Osteocyte (in vitro differentiated cells): ENCODE measurements at places on chromosomes 11 and 22.

DNA sequence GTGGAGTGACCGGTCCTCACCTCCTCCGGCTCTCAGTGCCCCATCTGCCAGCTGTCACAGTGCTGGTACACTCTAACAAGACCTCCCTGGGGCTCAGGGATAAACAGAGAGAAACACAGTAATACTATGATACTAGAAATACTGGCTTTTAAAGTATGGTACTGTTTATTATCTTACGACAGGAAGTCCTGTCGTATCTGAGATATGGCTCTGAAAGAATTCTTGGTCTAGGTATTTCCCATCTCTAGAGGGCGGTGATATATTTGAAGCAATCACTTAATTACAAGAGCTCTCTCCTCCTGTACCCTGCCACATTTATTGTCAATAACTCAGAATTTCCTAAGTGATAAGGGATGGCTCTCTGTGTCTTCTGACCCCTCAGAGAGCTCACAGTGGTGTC is 119.1 kb downstream of the RRM1 start:
- DNase-seq, result no peak

DNA sequence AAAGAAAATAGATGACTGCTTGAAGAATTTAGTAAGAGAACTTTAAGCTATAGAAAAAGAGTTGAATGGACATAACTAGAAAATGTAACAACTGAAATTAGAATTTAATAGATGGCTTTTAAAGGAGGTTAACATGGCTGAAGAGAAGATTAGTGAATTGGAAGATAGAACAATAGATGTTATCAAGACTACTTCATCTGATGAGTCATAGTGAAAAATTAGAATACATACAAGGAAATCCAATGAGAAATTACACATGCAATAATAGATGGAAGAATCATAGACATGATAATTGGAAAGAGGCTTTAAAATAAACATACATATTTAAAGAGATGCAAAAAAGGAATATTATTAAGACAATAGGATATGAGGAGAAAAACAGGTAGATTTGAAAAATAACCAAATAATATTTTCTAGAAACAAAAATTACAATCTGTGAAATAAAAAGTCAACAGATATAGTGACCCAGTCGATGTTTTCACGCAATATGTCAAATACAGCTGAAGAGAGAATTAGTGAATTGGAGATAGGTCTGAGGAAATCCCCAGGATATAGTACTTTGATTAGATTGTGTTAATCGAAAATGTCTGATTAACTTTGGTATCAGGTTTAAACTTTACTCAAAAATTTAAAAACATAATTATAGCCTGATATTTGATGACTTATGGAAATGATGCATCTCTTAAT is 28.2 kb downstream of the CAT start:
- no peak for DNase-seq

DNA sequence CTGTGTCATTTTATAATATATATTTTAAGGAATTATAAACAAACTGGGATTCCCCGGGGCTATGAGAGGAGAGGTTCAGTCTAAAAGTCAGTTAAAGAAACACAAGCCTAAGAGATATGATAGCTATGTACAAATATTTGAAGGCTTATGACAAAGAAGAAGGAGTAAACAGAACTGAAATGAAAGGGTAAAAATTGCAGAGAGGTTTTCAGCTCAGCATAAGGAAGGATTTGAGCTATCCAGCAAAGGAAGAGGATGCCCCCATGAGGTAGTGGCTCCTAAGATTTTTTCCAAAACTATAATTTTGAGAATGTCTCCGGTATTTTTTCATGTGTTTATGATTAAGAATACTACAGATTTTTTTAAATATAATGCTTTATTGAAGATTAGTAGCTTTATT is 57.9 kb upstream of the ANGPTL5 start:
- no peak for DNase-seq

DNA sequence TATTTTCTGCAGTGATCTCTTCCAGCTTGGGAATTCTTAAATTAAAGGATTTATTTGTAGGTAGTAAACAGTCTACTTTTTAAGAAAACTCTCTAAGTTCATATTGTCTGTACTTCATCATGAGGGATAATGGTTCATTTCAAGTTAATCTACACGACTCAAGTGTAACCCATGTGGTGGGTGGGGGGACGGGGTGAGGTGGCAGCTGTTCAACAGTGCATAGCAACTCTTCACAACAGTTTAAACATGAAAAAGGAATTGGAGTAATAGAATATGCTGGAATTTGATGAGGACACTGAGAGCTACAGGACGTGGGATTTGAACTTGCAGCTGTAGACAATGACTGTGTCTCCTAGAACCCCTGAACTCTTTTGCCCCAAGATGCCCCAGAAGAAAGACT is 20.8 kb downstream of the BARX2 start:
- no peak for DNase-seq

- DNase-seq, result no peak
Observed at GRCh38 chr11:21537980-21538379, 654.9 kb upstream of the ANO5 start.

DNA sequence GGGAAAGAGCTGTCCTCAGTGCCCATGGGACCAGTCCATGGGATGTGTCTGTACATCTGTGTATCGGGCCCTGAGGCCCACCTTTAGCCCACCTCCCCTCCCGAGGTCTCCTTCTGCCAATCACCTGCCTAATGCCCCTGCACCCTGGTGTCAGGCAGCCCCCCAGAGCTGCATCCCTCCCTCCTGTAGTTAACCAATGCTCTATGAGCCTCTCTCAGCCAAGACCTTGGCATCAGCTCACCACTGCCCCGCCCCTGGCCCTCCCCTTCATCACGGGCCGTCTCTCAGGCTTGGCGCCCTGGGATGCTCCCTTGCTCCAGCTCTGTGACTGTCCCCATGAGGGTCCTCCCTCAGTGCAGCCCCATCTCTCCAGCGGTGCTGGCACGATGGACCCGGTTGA is 18.5 kb downstream of the MGAT3 start:
- no peak for DNase-seq

DNA sequence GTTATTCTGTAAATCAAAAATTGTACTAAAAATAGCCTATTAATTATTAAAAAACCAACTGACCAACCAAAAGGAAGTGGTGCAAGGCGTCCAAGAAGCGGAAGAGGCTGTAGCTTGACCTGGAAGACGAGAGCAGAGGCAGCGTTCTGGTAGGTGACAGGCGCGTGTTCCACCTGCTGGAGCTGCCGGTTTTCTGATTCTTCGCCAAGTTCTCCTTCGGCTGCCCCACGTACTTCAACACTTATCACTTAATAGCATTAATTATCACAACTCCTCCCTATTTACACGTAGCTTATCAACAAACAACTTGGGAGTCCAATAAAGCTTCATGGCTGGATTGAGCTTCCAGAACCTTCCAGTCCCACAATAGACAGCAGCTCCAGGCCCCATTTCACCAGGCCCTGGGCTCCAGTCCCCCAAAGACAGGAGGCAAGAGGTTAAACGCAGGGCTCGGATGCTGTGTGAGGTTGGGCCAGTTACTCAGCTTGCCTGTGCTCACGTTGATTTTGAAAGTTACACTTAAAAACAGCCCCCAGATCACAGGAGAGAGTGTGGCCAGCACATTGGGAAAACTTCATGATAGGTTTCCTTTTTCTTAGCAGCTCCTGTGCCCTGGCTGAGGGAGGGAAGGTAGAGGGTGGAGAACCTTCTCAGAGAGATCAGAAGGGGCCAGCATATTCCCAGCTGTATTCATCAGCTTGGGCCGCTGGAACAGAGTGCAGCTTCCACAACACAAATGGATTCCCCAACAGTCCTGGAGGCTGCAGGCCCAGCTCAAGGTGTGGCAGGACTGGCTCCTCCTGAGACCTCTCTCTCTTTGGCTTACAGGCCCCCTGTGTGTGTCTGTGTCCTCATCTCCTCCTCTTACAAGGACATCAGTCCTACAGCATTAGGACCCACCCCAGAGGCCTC is 54.2 kb upstream of the FGF3 start:
- no peak for DNase-seq
